T follicular helper cell (primary cell): ENCODE measurements at places on chromosomes 7 and 10.

- DNase-seq, result no peak
These were observed 32.8 kb upstream of the TNRC18 start for GRCh38 chr7:5456409-5456808.

DNA sequence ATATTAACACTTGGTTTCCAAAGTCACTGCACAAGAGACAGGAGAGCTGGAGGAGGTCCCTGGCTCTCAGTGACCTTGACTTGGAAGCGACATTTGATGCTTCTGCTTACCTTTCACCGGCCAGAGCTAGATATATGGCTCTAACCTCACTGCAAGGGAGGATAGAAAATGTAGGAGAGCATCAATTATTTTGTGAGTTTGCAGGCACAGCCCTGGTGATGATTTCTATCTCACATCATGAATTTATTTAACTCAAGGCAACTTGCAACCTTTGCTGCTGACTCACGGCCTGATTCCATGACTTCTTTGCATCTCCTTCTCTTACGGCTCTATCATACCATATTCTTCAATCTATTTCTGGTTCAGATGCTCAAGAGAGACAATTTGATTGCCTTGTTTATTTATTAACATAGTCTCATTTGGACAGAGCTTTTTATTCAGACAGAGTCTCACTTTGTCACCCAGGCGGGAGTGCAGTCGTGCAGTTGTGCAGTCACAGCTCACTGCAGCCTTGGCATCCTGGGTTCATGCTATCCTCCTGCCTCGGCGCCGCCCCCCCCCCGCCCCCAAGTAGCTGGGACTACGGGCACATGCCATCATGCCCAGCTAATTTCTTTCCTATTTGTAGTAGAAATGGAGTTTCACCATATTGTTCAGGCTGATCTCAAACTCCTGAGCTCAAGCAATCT, 196.0 kb downstream of the REEP3 start:
- DNase-seq, result no peak

DNA sequence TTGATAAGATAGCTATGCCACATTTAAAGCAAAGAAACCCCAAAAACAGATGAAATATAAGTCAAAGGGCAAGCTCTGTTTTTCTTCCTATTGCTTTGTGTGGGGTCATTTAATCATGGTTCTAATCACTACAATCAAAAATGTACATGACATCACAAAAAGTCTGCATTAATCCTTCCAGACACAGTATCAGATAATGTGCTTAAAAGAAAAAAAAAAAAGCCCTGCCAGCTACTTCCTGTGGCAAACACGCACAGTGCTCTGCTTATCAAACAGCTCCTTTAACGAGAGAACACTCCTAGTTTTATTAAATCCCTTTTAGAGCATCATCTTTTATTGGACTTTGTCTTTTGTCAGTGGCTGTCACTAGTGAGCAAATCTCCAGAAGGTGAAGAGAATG, 1005.8 kb downstream of the GATA3 start:
- no peak for DNase-seq

- DNase-seq, result no peak
These were observed 129.0 kb upstream of the PPP2R2D start for GRCh38 chr10:131771634-131772358.

DNA sequence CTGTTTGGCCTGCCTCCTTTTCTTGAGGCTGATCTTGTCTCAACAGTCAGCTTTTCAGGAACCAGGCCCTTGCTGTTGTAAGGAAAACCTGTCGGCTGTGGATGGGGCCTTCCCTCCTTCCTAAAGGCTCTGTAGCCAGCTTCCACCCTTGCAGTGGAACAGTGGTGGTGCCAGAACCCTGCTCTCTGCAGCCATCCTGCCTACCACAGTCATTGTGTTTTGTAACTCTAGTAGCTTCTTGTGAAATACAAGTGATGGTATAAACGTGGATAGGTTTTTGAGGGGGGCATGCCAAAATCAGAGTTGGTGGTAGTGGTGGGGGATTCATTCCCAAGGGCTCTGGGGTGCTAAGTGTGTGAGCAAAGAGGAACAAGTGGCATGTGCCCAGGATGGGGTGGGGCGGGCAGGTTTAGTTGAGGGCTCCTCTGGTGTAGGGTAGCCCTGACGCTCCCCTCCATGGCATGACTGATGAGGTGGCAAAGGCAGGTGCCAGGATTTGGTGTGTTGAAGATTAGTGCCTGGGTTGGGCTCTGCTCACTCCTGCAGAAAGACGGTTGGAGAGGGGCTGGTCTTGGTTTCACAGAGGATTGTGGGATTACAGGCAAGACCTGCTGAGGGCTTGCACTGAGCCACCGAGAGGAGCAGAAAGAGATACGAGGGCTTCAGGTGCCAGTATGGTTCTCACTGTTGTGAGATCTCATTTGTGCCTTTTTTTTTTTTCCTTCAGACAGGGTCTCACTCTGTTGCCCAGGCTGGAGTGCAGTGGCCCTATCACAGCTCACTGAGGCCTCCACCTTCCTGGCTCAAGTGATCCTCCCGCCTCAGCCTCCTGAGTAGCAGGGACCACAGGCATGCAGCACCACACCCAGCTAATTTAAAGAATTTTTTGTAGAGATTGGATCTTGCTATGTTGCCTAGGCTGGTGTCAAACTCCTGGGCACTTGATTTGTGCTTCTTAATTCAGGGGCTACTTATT, 7.4 kb downstream of the TSPAN14 start:
- DNase-seq, result no peak

- DNase-seq, result no peak
These were observed 30.0 kb downstream of the STK17A start for GRCh38 chr7:43612599-43613589.

- DNase-seq, result no peak
These were observed 102.2 kb downstream of the TCF7L2 start for GRCh38 chr10:113052076-113052830.

DNA sequence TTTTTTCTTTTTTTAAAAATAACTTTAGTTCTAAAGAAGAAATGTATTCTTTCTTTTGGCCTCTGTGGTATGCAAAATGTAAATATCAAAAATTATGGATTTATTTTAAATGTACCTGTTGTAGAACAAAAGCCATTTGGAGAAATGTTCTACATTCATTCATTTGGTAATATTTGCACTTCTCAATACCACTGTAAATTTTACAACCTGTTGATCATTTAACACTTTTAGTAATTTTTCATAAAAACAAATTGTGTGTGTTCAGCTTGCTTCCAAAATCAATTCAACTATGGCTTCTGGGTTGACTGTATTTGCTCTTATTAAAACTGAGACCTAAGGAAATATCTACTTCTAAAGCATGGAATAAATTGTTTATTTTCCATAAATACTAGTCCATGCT, 2.3 kb upstream of the IGF2BP3 start:
- DNase-seq, result no peak

- no peak for DNase-seq
These were observed 219.1 kb downstream of the PHTF2 start for GRCh38 chr7:78017591-78018100.

GRCh38 chr7:30799206-30799975, 28.2 kb downstream of the MINDY4 start:
- DNase-seq, result no peak

- no peak for DNase-seq
These were observed 12.7 kb upstream of the DNAJB12 start for GRCh38 chr10:72367301-72367960.

DNA sequence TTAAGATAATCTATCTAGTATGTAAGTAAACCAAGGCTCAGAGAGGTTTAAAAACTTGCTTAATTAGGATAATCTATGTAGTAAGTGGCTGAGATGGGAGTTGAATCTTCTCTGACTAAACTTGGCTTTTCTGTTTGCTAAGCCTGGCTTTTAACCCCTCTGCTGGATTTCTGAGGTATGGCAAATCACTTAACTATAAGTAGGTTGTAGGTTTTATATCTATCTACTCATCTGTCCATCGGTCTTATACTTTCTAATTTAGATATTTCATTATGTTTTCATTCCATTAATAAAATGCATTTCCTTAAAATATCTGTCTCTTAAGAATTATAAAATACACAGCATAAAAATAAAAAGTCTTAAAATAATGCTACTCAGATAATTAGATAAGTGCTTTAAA, 59.4 kb downstream of the ST7 start:
- DNase-seq, result no peak

DNA sequence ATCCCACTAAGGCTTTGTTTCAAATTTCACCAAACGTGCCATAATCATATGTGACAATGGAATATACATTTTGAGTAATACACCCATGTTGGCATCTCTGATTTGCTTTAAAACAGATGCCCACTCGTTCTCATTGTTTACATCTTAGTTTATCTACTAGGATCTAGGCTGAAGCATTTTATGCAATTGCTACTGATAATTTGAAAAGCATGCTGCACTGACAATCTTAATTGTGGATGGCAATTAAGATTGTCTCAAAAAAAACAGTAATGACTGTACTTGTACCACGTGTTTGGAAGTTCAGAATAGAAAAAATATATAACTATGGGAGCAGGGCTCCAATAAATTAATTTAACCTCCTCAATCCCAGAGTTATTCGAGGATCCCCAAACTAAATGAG, 136.8 kb downstream of the CRPPA start:
- no peak for DNase-seq

- no peak for DNase-seq
These were observed 103.4 kb downstream of the TRIL start for GRCh38 chr7:28854750-28855074.

- DNase-seq, result no peak
These were observed 53.8 kb downstream of the PROSER2 start for GRCh38 chr10:11876805-11877590.

GRCh38 chr7:151488096-151488495, 31.6 kb downstream of the RHEB start:
- DNase-seq, result no peak

DNA sequence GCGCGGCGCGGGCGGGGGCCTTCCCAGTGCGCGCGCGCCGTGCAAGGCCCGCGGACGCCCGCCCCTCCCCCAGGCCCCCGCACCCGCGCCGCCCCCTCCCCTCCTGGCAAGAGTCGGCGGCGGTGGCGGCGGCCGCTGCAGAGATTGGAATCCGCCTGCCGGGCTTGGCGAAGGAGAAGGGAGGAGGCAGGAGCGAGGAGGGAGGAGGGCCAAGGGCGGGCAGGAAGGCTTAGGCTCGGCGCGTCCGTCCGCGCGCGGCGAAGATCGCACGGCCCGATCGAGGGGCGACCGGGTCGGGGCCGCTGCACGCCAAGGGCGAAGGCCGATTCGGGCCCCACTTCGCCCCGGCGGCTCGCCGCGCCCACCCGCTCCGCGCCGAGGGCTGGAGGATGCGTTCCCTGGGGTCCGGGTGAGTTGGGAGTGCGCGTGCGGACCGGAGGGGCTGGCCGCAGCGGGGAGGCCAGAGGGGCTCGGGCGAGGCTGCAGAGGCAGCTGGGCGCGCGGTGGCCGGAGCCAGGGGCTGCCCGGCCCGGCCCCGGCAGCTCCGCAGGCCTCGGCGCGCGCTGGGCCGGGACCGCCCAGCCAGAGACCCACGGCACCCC, at the start of gene BMPR1A:
BMPR1A (plus strand) TSS at position 109 of the 602 bp plus-strand sequence. CDS start 119,400 bp downstream, outside the sequence.
- DNase-seq, result no peak

GRCh38 chr10:8301831-8302230, 247.3 kb downstream of the GATA3 start:
- no peak for DNase-seq

DNA sequence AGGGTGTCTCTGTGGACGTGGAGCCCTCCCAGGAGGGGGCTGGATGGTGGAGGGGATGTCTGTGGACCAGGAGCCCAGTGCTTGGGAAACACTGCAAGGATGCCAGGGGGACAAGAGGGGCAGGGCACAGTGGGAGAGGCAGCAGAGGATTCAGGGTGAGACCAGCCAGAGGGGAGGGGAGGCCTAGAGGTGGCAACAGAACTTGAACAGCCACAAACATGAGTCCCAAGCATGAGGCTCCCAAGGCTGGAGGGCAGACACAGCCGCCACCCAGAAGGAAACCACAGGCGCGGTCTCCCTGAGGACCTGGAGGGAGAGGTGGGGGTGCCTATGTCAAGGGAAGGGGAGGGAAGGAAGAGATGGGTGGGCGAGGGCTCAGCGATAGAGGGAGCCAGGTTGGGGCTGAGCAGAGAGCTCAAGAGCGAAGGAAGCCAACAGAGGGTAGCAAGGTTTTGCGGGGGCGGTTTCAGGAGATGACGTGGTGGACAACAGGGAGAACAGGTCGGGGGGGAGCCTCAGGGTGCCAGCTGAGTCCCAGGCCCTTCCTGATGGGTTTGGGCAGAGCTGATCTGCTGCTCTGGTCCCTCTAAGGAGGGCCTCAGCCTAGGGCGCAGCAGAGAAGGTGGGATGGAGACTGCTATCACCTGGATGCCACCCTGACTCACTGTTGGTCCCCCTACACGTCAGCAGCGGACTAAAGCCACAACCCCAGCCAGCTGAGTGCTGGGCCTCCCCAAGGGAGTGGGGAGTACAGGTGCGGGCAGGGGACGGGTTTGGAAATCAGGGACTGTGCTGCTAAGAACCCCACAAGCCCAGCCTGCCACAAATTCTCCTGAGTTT, 6.7 kb upstream of the PILRA start:
- no peak for DNase-seq

- DNase-seq, result no peak
These were observed 75.9 kb downstream of the RGS10 start for GRCh38 chr10:119466655-119467054.

GRCh38 chr7:148754912-148755311, 56.2 kb downstream of the CUL1 start:
- DNase-seq, result no peak

DNA sequence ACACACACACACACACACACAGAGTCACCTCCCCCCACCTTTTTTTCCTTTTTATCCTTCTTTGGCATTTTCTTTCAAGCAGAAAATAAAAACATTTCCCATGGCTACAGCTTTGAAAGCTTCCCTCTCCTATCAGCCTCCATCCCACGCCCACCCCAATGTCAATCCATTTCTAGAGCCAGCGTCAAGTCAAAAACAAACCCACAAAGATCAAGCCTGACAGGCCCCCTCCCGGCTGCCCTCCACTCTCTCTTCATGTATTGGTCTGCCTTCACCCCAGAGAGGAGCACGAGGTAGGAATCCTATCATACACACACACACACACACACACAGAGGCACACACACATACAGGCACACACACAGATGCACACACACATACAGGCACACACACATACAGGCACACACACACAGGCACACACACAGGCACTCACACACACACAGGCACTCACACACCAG, 8.0 kb upstream of the TNRC18 start:
- DNase-seq, result no peak

GRCh38 chr10:132482090-132482800, 55.3 kb upstream of the INPP5A start:
- no peak for DNase-seq

- DNase-seq, result no peak
These were observed 62.9 kb upstream of the MNX1 start for GRCh38 chr7:157073335-157073734.

DNA sequence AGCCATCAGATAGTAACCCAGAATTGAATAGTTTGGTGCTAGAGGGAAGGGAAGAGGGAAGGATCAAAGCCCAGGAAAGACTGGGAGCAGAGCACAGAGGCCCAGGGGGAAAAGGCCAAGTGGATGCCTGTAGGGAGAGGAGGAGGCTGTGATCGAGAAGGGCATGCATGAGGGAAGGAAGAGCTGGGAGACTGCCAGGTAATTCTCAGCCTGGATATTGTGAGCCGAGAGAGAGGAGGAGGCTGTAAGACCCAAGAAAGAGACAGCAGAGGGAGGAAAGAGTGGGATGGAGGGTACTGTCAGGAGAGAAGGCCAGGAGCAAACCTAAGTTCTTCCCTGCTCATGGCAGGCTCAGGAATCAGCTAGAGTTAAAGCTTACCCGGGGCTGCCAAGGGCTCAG, 178.2 kb downstream of the CCDC3 start:
- no peak for DNase-seq

- DNase-seq, result no peak
These were observed 5.5 kb upstream of the FAM131B start for GRCh38 chr7:143367972-143368371.

- no peak for DNase-seq
These were observed 30.5 kb downstream of the PLXNA4 start for GRCh38 chr7:132545756-132546155.
